Right ventricle myocardium inferior (tissue), 1 donor: ENCODE measurements at places on chromosomes 12 and 14.
A peak's percentile ranks its signal among the peaks of the same experiment; 100 is the strongest.

DNA sequence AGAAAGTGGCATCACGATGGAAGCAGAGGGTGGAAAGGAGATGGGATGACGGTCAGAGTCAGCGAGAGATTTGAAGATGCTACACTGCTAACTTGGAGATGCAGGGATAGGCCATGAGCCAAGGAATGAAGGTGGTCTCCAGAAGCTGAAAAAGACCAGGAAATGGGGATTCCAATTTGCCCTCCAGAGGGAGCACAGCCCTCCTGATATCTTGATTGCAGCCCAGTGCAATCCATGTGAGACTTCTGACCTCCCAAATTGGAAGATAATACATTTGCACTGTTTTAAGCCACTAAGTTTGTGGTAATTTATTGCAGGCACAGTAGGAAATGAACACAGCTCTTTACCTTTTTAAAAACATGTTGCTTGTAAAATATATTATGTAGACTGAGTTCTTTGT is 549.5 kb downstream of the VRK1 start:
- DNase-seq = no peak

DNA sequence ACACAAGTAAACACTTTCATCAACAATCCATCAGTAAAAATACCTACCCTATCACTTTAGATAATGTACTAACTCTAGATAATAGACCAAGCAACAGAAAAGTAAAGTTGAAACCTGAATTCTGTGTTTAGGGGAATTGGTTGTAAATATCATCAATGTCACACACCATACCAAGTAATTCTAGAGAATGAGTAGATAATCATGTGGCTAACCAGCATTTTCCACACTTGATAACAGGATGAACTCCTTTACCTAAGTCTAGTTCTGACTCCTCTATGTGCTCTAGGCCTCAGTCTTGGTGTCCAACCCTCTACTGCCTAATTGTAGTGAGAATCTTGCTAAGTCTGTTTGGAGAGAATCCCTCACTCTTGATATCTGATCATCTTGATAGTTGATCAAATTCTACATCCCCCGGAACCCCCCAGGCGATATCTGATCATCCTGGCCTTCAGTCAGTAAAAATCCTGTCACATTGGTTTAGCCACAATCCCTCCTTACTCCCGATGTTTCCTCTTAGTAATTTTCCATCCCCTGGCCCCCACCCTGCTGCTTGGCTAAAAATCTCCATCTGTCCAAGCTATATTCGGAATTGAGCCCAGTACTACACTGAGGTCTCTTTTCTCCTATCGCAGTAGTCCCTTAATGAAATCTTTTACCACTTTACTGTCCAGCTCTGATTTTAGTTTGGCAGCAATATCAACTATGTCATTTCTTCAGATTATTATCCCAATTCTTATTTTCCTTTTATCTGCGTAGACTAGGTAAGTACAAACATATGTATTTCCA is 3.4 kb upstream of the SLCO1A2 start:
- no peak for DNase-seq

DNA sequence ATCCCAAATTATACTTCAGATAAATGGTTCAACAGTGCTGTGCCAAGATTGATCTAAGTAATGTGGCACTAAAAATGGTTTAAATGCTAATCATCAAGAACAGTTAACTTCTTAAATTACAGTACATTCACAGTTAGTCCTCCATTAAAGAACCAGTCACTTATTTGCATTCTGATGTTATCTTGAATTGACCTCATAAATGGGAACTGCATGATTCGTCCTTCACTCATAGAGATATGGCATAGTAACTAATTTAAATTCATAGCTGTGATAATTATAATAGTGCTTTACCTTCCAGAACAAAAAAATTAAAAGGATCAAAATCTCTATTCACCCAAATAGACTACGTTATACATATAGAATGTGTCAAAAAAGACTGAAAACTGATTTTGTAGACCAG is 61.1 kb downstream of the COCH start:
- no peak for DNase-seq

DNA sequence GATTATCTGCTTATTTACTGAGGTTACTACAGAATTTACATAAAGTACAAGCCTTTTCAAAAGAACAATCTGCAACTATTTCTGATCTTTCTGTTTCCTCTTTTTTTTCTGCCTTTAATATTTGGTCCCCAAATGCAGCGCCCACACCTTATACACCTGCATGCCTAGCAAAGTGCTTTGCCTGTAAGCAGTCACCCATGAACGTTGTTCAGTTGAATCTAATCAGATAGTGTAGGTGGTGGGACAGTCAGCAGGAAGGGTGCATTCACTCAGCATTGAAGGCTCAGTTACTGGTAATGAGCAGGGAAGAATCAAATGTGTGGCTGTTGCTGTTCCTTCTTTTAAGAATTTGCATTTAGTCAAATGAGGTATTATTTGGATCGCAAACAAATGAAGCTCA is 108.4 kb downstream of the GPR135 start:
- DNase-seq = no peak

DNA sequence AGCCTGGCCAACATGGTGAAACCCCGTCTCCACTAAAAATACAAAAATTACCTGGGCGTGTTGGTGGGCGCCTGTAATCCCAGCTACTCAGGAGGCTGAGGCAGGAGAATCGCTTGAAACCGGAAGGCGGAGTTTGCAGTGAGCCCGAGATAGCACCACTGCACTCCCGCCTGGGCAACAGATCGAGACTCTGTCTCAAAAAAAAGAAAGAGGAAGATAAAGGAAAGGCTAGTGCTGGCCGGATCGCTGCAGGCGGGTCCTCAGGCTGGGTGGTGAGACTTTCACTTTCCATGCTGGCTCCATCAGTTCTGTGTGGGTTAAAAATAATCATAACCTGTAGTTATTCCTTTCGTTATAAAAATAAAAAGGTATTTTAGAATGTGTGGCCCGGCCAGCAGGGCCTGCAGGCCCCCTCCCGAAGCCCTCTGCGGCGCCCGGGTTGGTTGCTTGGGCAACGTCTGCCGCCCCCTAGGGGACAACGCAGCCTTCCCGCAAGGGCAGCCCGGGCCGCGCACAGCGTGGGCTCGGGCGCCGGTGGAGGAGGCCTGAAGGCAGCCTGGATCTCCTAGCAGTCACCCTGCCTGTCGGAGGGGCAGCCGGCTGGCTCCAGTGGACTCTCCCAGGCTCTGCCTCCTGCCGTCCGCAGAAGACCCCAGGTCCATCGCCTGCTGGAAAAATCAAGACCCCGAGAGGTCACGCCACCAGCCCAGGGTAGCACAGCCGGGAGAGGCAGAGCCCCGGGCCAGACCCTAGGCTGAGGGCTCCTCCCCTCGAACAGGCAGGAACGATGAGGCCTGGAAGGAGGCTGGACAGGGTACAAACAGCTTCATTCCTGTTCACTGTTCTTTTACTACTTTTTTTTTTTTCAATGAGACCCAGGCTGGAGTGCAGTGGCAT is 5.0 kb upstream of the SLC25A47 start:
- DNase-seq = peak; percentile 91

DNA sequence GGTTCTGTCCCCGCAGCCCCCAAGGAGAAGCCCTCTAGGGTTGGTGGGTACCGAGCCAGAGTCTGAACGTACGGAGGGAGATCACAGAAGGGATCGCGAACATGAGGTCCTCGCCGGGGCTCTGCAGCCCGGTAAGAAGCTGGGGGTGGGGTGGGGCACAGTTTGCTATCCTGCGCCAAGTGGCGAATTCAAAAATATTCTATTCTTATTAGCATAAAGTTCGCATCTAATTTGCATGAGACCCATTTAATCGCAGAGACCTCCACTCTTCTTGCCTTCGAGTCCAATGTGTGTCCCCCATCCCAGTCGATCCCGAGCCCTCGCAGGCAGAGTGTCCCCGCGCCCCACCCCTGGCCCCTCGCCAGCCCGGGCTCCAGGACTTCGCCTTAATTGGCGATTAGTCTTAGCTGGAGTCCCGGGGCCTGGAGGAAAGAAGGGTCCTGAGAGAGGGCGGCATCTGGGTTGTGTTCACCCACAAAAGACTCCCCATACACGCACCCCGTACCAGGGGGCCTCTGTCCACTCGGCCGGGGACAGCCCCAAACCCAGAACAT is 604 bp upstream of the ARHGEF25 start:
- no peak for DNase-seq

DNA sequence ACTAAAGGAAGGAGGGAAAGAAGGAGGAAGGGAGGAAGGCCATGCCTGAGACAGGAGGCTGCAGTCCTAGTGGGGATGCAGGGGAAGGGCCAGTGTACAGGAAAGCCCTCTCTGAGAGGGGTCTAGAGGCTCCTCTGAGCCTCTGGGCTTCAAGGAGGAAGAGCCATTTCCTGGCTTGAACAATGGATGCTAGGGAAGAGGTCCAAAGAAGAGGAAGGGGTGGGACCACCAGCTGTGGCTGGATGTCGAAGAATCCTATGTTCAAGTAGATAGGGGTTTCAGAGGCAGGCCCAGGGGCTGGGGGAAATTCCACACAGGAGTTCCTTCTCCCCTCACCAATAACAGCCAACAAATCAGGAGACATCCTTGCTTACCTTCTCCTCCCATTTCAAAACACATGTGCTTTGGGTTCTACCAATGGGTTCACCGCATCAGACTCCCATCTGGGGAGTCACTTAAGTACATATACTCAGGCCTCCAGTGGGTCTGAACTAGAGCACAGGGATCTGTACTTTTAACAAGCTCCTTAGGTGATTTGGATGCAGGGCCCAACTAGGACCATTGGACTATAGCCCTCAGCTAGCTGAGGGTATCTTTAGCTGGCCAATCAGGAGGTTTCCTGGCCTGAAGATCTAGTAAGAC is 32.4 kb downstream of the PRPF40B start:
- DNase-seq = no peak

DNA sequence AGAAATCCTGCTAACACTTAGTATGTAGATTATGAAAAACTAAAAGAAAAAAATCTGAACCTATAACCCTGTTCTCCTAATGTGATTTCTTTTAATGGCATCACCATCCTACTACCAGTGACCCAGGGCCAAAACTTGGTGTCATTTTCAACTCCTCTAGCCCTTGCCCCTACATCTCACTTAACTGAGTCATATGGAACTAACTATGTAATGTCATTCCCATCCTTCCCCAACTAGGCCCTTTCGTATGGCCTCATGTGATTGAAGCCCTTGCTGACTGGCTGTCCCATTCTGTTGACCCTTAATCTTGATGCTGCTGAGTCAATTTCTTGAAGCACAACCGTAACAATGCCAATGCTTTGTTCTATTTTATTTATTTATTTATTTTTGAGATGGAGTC is 7.6 kb downstream of the DMAC2L start:
- DNase-seq = no peak

- no peak for DNase-seq
These were observed 62.7 kb downstream of the FBXO34 start for GRCh38 chr14:55333711-55334485.

- no peak for DNase-seq
These were observed 68.8 kb downstream of the TMX1 start for GRCh38 chr14:51308866-51309265.

DNA sequence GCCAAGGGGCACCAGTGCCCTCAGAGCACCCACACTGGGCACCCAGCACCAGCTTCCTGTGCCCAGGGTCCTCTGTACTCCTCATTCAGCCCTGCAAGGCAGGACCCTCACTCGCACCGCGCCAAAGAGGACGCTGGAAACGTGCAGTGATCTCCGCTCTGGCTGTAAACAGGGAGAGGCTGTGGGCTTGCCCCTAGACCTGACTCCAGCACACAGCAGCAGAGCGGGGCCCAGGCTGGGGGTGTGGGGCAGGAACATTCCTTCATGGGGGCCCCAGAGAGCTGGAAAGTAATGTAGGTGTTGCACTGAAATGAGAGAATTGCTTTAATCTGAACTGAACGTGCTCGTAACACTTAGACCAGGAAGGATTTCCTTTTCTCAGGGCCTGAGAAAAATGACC is 5.0 kb upstream of the BRF1 start:
- DNase-seq = no peak

DNA sequence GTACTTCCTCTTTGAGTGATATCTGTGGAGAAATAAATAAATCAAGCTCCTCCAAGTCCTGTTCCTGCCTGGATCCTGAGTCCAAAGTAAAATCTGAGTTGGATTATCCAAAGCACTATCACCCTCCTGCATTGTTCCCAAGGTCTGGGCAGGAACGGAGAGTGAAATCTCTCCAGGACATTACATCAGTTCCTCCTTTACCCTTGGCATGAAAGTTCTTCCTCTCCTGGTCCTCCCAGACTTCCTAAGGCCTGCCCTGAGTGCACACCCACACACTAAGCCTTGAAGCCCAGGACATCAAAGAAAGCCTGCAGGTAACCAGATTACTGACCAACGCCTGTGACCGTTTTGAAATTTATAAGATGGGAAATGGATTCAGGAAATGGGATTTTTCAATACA is 206.8 kb upstream of the BCL2L14 start:
- no peak for DNase-seq

DNA sequence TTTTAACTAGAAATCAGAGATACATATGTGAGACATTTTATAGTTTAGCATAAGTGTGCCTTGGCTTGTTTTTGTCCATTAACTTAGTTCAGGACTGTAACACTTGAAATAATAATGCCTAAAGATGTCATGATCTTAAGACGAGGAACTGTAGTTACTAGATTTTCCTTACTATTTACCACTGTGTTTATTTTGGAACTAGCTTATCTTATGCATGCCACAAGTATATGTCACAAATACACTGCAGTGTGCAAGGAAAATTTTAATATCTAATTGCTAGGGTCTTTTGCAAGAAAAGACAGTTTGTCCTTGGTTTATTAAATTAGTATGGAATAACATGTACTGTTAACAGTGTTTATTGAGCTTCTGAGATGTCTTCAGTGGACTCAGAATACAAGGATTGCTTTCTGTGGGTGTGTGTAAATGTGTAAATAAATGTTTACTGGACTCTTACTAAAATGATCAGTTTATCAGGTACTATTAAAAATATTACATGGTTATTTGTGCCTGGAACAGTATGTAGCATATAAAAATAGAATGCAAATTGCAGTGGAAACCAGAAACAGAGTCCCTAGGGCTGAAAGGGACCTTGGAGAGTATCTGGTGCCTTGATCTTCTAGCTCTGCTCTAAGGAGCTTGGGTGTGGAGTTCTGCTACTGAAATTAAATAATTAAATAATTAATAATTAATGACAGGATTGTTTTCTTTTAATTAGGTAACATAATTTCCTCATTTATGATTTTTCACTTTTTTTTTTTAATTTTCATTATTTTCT is 58.1 kb downstream of the FGD4 start:
- DNase-seq = no peak

DNA sequence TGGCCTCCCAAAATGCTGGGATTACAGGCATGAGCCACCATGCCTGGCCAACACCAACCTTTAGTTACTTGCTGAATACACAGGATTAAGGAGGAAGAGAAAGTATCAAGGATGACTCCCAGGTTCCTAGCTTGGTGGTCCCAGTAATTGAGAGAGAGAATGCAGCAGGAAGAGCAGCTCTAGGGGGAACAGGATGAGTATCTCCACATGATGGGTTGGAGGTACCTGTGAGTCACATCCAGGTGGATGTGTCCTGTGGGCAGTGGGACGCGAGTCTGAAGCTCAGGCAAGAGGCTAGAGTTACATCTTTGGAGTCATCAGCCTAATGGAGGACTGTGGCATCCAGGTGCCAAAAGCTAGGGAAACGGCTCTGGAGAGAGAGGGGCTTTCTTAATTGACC is 47.1 kb downstream of the MDM2 start:
- DNase-seq = no peak

- no peak for DNase-seq
These were observed 41.6 kb downstream of the KANSL2 start for GRCh38 chr12:48640428-48640827.

GRCh38 chr14:54175298-54175942 is 218.8 kb upstream of the BMP4 start:
- no peak for DNase-seq

GRCh38 chr14:51481643-51482042 is 170.1 kb upstream of the FRMD6 start:
- no peak for DNase-seq
